Breast epithelium (tissue), 4 donors: ENCODE measurements at places on chromosomes 1 and 21.

DNA sequence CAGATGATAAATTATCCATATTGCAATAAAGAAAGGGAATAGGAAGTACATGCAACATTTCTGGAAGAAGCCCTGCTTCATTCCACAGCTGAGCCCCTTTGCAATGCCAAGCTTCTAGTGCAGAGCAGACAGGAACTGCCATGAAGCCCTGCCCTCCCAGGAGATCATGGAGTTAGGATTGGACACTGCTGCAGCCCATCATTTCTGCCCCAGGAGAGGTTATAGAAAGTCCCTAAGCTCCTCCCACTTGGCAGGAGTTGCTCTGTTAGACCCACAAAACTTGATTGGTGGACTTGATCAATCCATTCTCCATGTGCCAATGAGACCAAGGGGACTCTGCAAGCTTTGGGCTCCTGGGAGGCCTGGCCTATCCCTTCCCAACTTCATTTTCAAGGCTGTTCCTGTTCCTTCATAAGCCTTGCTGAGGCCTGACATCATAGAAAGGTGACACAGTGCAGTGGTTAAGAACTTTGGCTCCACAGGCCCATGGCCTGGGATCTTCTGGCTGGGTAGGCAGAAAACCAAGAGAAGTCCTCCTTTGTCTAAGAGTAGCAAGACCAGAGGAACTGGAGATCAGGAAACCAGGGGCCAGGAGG, 1.3 kb upstream of the LAPTM5 start:
- no peak for DNase-seq

DNA sequence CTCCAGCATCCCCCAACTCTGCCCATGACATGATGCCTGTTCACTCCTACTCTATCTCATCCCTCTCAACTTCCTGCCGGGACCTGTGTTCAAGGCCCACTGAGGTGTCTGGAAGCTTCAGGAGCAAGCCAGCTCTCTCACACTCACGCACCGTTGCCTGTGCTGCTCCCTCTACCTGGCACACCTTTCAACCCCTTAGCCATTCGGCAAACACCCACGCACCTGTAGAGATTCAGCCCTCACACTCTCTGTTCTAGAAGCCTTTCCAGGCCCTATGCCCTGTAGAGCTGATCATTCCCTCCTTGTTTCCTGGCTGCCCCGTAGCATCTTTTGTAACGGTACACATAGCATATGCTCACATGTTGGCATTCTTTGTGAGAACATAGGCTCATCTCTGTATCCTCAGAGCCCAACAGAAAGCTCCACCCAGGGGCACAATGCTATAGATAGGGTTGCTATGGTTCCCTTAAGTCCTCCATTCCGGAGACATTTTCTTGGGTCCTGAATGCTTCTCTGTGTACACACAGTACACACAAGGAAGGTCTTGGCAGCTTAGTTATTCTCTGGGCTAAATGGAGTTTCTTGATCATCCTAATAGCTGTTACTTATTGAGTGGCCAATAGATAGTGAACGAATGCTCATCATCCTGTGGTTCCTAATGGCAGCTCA, 1.3 kb downstream of the C8B start:
- DNase-seq, result no peak

DNA sequence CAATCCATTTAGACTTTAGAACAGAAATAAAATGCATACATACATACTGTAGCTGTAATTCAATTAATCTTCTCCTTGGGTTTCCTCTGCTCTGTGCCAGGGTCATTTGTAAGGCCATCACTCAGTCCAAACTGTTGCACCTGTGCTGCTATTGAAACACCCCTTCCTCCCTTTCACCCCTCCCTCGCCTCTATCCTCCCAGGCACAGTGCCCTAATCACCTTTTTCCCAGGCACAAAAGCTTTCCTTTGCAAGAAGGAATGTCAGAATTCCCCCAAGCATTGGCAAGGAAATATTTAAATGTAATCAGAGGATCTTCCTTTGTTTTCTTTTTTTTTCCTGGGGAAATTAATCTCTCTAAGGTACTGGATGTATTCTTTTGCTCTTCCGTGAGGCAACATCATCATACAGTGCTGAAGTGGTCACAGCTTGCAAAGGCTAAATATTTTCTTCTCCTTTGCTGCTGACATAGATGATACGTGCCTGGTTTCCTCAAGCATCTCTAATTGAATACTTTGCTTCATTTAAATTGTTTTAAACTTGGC, 339.3 kb upstream of the NR5A2 start:
- no peak for DNase-seq

DNA sequence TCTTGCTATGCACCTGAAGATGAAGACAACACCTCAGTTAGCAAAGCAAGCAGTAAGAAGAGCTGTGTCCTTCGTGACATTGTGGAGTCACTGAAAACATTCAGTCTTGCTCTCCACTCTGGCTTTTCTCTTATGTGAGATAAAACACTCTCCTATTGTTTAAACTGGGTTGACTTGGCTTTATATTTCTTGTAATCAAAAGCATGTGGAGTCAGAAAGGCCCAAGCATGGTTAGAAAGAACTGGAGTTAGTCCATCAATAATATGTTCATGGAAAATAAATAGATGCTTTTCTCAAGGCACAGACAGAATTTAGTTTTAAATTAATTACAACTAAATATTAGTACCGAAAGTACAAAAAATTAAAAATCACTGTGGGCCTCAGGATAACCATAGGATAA, 61.7 kb downstream of the UBE2U start:
- no peak for DNase-seq

- no peak for DNase-seq
These were observed 13.8 kb downstream of the DNTTIP2 start for GRCh38 chr1:93865253-93865652.

DNA sequence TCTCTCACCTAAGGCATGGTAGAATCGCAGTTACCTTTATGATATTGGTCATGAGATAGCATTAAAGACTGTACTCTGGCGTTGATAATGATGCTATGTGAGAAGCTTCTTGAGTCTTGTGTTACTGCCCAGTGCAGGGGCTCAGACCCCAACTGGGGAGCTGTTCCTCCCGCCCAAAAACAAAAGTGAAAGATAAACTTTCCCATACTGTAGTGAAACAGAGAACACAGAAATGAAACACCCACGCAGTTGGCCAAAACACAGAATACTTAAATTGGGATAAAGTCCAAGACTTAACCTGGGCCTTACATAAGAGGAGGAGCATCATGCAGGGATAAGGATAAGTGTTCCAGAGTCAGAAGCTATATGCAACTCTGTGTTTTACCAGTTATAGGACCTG, 130.6 kb downstream of the HHIPL2 start:
- DNase-seq, result no peak

DNA sequence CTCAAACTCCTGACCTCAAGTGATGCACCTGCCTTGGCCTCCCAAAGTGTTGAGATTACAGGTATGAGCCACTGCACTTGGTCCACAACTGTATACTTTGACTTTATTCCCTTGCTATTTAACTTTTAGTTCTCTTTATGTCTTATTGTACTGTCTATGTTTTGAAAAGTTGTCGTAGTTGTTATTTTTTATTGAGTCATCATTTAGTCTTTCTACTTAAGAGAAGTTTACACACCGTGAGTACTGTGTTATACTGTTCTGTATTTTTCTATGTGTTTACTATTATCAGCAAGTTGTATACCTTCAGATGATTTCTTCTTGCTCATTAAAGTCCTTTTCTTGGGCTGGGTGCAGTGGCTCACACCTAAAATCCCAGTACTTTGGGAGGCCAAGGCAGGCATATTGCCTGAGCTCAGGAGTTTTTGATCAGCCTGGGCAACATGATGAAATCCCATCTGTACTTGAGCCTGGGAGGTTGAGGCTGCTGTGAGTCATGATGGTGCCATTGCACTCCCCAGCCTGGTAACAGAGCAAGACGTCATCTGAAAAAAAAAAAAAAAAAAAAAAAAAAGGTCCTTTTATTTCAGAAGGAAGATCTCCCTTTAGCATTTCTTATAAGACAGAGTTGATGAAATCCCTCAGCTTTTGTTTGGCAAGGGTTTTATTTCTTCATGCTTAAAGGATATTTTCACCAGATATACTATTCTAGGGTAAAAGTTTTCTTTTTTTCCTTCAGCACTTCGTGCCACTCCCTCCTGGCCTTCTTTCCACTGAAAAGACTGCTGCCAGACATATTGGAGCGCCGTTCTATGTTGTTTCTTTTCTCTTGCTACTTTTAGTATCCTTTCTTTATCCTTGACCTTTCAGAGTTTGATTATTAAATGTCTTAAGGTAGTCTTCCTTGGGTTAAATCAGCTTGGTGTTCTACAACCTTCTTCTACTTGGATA, 47.6 kb downstream of the TNFSF18 start:
- DNase-seq, result no peak

- no peak for DNase-seq
These were observed 104.0 kb upstream of the PPM1J start for GRCh38 chr1:112818990-112819689.
